Melanocyte of skin (primary cell): ENCODE measurements at places on chromosomes 16 and 17. TPM values are rescaled to one million over a fixed set of nuclear protein-coding genes. Genes with fewer than 3 reads are reported as not detected.

Gene KRTAP4-4
- total RNA-seq, result not detected in 2 replicates

Gene CCT6B
- 2.8 and 7.6 TPM in 2 replicates for total RNA-seq

Gene TNFRSF13B
- total RNA-seq, result not detected in 2 replicates

Gene NOXO1
- 0.31 TPM in 1 of 2 replicates, not detected in the other for total RNA-seq

Gene PDXDC1
- 134 and 151 TPM in 2 replicates for total RNA-seq

Gene TMEM100
- total RNA-seq, result 0.36 TPM in 1 of 2 replicates, not detected in the other

Gene ADAP2
- under 0.01 TPM in 1 of 2 replicates, not detected in the other for total RNA-seq

Gene CDH1
- 62.6 and 139 TPM in 2 replicates for total RNA-seq

Gene AIPL1
- 0.34 TPM in 1 of 2 replicates, not detected in the other for total RNA-seq

Gene CCNF
- total RNA-seq, result 18.2 and 20.4 TPM in 2 replicates
